AG04450 (cell line): ENCODE measurements at places on chromosomes 5 and 9. TPM values are rescaled to one million over a fixed set of nuclear protein-coding genes. Genes with fewer than 3 reads are reported as not detected.

The AK8 gene
- polyA plus RNA-seq = 0.14 and 0.15 TPM in 2 replicates

The IGFBPL1 gene
- polyA plus RNA-seq = 0.07 TPM in 1 of 2 replicates, not detected in the other

The NR2F1-AS1 gene
- polyA plus RNA-seq = 25.5 and 29.9 TPM in 2 replicates

GRCh38 chr5:61301341-61302199 lies 30.5 kb upstream of the ZSWIM6 start:
- peak; percentile 99 for DNase-seq

GRCh38 chr9:114684036-114684435 lies 2.0 kb upstream of the TEX48 start:
- DNase-seq = no peak

The DRD1 gene
- polyA plus RNA-seq = 0.11 TPM in 2 replicates

- peak; percentile 27 for DNase-seq
These were observed 26.0 kb downstream of the GABRP start for GRCh38 chr5:170809551-170809950.

The HIGD2A gene
- 71.4 and 89.8 TPM in 2 replicates for polyA plus RNA-seq

GRCh38 chr9:76475686-76476085 lies 16.7 kb downstream of the GCNT1 start:
- DNase-seq = no peak

GRCh38 chr5:166648736-166649135 lies 1642.7 kb upstream of the WWC1 start:
- no peak for DNase-seq

GRCh38 chr9:104992659-104993058 lies 64.7 kb upstream of the ABCA1 start:
- peak; percentile 48 for DNase-seq

The PCDHA10 gene
- polyA plus RNA-seq = 0.01 and 0.02 TPM in 2 replicates

The MGAT1 gene
- 96.2 and 121 TPM in 2 replicates for polyA plus RNA-seq

- no peak for DNase-seq
These were observed 148.0 kb downstream of the CEMIP2 start for GRCh38 chr9:71620331-71620730.

DNA sequence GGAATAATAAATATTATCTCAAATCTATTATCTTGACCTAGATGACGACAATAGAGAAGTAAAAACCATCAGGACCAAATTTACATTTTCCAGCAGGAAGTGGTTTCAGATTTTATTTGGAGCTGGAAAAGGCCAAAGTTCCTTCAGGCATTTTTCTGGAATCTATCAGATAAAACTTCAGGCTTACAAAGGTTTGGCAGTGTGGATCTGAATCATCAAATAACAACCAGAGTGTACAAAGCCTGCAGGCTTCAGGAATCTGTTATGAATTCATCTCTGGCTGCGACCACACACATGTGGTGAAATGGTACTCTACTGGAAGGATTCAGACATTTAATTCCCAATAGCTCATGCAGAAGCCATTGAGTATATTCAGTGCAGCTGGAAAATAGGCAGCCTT lies 726.4 kb upstream of the GRAMD2B start:
- DNase-seq = peak; percentile 60
